Sigmoid colon (tissue), 7 donors: ENCODE measurements at places on chromosomes 5 and 9. TPM values are rescaled to one million over a fixed set of nuclear protein-coding genes. Genes with fewer than 3 reads are reported as not detected.

- no peaks in the 10 kb centered on the region for H3K36me3 ChIP-seq
- no peaks in the 10 kb centered on the region for H3K4me1 ChIP-seq
- no peak overlapping the region for H3K4me3 ChIP-seq
- H3K27ac ChIP-seq = no peak overlapping the region
- DNase-seq = no peak
- H3K27me3 ChIP-seq = no peaks in the 10 kb centered on the region
Measured at GRCh38 chr5:118468085-118468484, 520.3 kb downstream of the DTWD2 start.

Gene ANKS6
- polyA plus RNA-seq = 6.0 TPM

DNA sequence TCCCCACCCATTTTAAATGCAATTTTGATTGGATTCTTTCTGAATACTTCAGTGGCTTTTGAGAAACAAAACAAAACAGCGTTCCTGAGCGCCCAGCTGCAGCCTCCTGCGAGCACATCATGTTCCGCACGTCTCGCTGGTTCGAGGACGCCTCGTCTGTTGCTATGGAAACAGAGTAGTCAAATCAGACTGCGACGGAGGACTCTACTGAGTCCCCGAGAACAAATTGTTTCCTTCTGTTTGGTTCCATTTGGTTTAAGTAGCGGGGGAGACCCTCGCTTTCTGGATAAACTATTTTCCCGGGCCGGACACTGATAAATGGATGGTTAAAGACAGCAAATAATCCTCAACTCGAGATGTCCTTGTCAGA is 69.0 kb downstream of the SLC28A3 start:
- no peak overlapping the region for H3K27ac ChIP-seq
- H3K4me3 ChIP-seq = peak overlapping the region; percentile 12
- no peaks in the 10 kb centered on the region for H3K27me3 ChIP-seq

- H3K36me3 ChIP-seq = no peaks in the 10 kb centered on the region
- no peaks in the 10 kb centered on the region for H3K27me3 ChIP-seq
- H3K4me1 ChIP-seq = no peaks in the 10 kb centered on the region
- H3K4me3 ChIP-seq = no peak overlapping the region
Measured at GRCh38 chr5:10977011-10977410, 216.0 kb upstream of the DAP start.

Gene HCN1
- under 0.01 TPM for polyA plus RNA-seq

Gene OR1J2
- polyA plus RNA-seq = not detected

Gene IL17B
- not detected for polyA plus RNA-seq

DNA sequence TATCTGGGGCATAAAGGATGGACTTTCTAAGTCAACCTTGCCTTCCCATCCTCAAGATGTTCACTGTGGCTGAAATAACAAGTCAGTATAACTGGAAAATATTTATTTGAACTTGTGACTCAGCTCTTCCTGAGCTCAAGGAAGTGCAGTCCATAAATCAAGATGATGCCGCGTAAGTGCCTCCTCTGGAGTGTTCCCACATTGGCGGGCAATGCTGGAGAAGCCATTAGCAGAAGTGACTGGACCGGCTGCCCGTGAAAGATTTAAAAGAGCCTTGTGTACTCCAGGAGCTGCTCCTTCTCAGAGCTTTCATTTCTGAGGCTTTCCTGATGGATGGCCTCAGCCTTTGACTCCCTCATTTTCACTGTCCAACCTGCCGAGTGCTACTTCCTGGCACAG is 17.4 kb downstream of the TMOD1 start:
- H3K27ac ChIP-seq = peak overlapping the region; percentile 84
- no peaks in the 10 kb centered on the region for H3K36me3 ChIP-seq
- H3K4me1 ChIP-seq = peaks cover 75% of the 10 kb centered on the region
- DNase-seq = peak; percentile 95

Gene MYOZ3
- 0.60 TPM for polyA plus RNA-seq

DNA sequence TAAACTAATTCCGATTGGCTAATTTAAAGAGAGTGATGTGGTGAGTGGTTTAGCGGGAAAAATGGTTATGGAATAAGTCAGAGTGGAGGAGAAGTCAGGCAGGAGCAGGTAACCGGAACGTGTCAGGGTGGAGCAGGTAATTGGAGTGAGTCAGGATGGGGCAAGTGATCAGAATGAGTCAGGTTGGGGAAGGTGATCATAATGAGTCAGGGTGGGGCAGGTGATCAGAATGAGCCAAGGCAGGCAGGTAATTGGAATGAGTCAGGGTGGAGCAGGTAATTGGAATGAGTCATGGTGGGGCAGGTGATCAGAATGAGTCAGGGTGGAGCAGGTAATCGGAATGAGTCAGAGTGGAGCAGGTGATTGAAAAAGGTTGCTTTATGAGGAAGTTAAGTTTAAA is 101.4 kb downstream of the TMEM167A start:
- no peaks in the 10 kb centered on the region for H3K36me3 ChIP-seq
- no peaks in the 10 kb centered on the region for H3K4me1 ChIP-seq
- H3K4me3 ChIP-seq = no peak overlapping the region

DNA sequence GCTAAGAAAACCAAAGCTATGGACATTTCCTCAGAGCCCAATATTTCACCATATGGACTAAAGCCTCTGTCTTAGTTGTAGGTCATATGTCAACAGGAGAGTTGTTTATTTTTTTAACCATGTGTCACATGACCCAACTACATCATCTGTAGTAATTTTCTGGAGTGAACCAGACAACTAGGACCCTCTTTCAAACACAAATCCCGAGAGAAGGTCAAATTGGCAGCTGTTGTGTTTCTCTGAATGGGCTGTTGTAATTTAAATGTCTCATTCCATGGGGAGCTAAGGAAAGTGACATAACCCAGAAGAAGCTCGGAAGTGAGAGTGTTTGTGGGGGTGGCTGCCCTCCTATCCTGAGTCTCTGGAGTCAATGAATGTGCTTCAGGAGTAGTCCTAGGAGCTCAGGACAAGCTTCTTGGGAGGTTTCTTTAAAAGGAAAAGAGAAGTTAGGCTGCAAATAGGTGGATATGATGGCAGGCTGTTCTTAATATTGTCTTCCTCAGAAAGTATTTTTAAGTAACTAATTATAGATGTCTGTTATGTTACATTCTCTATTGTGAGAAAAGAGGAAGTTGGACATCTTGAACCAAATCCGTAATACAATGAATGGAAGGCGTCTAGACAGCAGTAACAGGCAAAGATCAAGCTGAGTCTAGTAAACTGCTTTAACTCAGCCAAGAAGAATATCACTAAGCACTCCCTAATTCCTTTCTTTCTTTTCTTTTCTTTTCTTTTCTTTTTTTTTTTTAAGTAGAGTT is 50.1 kb downstream of the TMEM167A start:
- H3K4me1 ChIP-seq = no peaks in the 10 kb centered on the region
- no peak overlapping the region for H3K4me3 ChIP-seq
- DNase-seq = no peak

Gene ZNF300
- 0.46 TPM for polyA plus RNA-seq

Gene LEAP2
- 1.4 TPM for polyA plus RNA-seq

DNA sequence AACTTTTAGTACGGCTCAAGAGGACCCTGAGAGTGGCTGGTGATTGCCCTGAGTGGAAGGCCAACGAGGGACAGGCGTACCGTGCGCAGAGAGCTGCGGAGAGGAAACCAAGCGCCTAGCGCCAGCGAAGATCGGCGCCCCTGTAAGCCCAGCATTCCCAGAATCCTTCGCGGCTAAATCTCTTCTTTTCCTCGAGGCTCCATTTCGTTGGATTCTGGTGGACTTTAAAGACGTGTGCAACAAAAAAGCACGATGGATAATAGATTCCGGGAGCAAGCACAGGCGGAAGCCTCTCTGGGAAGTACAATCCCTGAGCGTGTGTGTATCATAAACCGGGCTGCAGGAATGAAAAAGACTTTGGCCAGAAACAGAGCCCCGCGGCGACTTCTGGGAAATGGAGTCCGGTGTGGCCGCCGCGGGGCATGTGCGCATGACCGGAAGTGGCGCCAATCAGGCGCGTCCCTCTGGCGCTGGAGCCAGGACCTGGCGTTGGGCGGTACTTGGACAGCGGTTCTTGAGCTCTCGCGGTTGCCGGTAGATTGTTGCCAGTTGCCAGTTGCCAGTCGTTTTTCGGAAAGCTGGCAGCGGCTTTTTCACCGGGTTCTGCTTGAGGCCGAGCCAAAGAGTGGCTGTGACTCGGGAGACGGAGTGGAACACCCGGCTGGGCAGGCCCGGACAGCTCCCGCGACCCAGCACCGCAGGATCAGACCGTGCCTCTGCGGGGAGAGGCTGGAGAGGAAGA is at the start of gene ZNF79:
Gene ZNF79, plus strand, starts transcription at position 449 of the 742 bp plus-strand sequence. CDS start 406 bp downstream, outside the sequence.
- H3K4me1 ChIP-seq = peaks cover 33% of the 10 kb centered on the region

Gene LHFPL2
- 19.0 TPM for polyA plus RNA-seq

- H3K27me3 ChIP-seq = no peaks in the 10 kb centered on the region
- no peak overlapping the region for H3K27ac ChIP-seq
- no peak for DNase-seq
- H3K36me3 ChIP-seq = peaks cover 3% of the 10 kb centered on the region
Measured at GRCh38 chr5:36998578-36998977, 122.0 kb downstream of the NIPBL start.

Gene PCDHGB5
- not detected for polyA plus RNA-seq

GRCh38 chr9:132372177-132373095 is 17.6 kb upstream of the SETX start:
- peaks cover 24% of the 10 kb centered on the region for H3K36me3 ChIP-seq
- DNase-seq = peak; percentile 78
- H3K4me1 ChIP-seq = no peaks in the 10 kb centered on the region
- H3K4me3 ChIP-seq = no peak overlapping the region
- H3K27me3 ChIP-seq = no peaks in the 10 kb centered on the region

GRCh38 chr9:69030851-69031645 is 4.5 kb upstream of the FXN start:
- H3K36me3 ChIP-seq = no peaks in the 10 kb centered on the region
- H3K4me1 ChIP-seq = peaks cover 6% of the 10 kb centered on the region
- no peaks in the 10 kb centered on the region for H3K27me3 ChIP-seq
- no peak overlapping the region for H3K27ac ChIP-seq
- no peak overlapping the region for H3K4me3 ChIP-seq
- no peak for DNase-seq

DNA sequence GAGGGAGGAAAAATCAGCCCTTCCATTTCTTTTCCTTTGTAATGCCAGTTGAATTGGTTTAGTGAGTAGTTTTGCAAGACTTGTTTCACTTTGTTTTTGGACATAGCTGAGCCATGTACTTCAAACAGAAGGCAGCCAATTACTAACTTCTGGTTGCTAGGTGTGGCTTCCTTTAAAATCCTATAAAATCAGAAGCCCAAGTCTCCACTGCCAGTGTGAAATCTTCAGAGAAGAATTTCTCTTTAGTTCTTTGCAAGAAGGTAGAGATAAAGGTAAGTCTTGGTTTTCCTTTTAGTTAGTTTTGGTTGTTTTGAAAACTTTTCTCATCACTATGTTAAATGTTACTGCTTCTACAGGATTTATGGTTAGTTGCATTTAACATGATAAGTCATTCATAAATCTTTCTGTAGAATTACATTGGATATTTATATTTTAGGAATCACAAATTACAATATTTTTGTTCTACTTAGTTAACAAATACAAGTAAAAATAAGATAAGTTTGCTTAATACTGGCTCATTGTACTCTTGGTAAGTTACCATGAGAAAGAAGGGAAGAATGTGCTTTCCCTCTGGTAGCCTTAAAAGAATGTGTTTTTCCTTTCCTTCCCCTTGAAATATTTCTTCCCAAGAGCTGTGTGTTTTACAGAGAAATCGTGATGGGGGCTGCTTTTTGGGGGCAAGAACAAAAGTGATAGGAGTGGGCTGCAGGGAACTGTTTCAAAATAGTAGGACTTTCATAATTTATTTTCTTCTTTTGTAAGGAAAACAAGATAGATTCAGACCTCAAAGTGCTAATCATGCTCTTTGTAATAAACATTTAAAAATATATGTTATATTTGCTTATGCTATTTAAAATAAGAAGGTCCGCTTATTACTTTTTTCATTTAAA is at the start of gene ANXA1:
Gene ANXA1, plus strand, starts transcription at position 213 of the 890 bp plus-strand sequence. CDS start 6,671 bp downstream, outside the sequence.
- no peaks in the 10 kb centered on the region for H3K4me1 ChIP-seq
- no peak for DNase-seq
- H3K4me3 ChIP-seq = peak within 1 kb of the TSS; percentile 52

DNA sequence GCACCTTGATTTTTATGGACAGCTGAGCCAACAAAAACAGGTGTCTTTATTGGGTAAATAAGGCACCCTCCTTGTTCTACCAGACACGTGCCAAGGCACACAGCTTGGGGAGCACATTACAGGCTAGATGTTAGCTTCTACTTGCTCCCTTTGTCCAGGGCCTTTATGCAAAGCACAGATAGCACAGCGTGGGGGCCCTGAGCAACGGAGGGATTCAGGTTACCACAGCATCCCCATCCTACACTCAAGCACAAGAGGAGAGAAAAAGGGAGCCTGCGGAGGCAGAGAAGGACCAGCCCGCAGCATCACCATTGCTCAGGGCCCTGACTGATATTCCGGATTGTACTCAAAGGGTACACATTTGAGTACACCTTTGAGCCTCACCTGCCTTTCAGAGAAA is 181.7 kb upstream of the KIF2A start:
- H3K36me3 ChIP-seq = no peaks in the 10 kb centered on the region
- no peak for DNase-seq
- no peaks in the 10 kb centered on the region for H3K27me3 ChIP-seq
- H3K4me1 ChIP-seq = no peaks in the 10 kb centered on the region
- no peak overlapping the region for H3K27ac ChIP-seq
- no peak overlapping the region for H3K4me3 ChIP-seq

DNA sequence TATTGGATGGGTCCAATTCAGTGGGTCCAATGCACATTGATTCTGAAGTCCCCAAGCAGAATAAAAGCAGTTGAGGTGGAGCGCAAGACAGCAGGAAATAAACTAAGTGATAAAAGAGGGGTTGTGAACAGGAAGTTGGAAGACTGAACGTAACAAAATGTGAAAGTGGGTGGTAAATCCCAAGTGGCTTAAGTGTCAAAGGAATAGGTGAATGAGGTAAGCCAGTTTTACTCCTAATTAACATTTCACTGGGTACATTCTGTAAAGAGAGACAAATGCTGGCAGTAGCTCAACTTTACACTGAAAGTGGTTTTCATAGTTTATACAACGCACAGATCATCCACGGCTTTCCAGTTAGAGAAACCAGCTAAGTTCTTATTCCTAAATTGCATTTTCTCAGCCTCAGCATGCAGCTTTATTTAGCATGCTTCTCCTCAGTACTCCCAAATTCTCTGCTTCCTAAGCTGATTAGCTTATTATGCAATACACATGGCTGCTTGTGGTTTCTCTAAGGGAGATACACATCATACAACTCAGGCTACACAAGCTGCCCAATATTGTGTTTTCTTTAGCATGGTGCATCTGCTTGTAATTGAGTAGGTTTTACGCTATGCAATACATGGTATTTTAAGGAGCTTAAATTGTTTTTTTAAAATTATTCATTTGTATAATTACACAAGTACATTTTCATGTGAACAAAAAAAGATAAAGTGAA is 34.2 kb upstream of the HSD17B4 start:
- H3K4me3 ChIP-seq = no peak overlapping the region
- no peaks in the 10 kb centered on the region for H3K27me3 ChIP-seq
- no peaks in the 10 kb centered on the region for H3K4me1 ChIP-seq
- H3K36me3 ChIP-seq = no peaks in the 10 kb centered on the region
- H3K27ac ChIP-seq = peak overlapping the region; percentile 39

GRCh38 chr5:167982-168660 is 23.2 kb upstream of the LRRC14B start:
- no peaks in the 10 kb centered on the region for H3K36me3 ChIP-seq
- no peak overlapping the region for H3K4me3 ChIP-seq
- no peak overlapping the region for H3K27ac ChIP-seq
- peak; percentile 62 for DNase-seq
- H3K4me1 ChIP-seq = no peaks in the 10 kb centered on the region
- no peaks in the 10 kb centered on the region for H3K27me3 ChIP-seq

Gene S1PR3
- 7.8 TPM for polyA plus RNA-seq
